G401 (cell line): ENCODE measurements at places on chromosomes 7 and 10. TPM values are rescaled to one million over a fixed set of nuclear protein-coding genes. Genes with fewer than 3 reads are reported as not detected.

DNA sequence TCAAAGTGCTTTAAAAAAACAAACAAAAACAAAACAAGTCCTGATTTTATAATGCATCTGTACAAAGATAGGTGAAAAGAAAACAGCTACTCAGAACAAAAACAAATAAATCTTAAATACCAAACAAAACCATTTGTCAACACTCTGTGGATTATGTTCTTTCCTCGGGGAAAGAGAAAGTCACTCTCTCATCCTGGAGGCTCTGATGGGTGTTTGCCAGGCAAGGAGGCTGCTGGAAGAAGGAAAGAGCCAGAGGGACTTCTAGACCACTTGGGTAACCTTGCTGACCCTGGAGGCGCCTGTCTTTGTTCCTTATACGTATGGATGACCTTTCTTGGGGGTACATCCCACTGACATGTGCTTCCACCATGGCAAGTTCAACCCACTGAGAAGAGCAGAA is 92.8 kb downstream of the ZRANB1 start:
- no peak for DNase-seq

DNA sequence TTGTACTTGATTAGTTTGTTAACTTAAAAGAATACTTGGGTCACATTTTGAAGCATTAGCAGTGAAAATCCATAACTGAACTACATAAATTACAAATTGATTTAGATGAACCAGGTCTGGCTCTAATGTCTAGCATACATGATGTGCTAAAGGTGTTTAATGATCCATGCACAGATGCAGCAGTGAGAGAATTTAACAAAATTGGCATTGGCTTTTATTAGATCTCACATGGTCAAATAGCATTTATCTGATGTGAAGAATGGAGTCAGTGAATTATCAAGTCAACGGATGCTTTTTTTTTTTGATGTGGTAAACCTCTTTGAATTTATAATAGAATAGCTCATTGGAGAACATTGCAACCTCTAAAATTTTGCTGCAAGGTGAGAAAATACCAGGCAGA is 293.0 kb upstream of the POT1 start:
- no peak for DNase-seq

DNA sequence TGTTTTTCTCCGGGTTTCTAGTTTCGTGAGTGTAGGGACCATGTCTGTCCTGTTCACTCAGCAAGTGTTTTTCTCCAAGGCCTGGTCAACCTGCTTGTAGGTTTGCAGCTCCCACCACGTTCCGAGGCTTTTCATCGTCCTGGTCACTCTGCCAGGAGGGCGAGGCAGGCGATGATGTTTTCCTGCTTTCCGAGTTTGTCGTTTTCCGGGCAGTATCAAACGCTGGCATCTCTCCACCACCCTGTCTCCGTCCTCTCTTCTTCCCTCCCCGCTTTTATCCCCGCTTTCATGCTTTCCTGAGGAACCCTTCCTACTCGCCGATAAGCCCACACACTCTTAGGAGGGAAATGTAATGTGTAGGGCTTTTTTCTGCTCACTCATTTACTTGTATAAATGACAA is 11.2 kb downstream of the IQCE start:
- no peak for DNase-seq

- no peak for DNase-seq
These were observed 2.2 kb downstream of the CDC123 start for GRCh38 chr10:12198156-12198555.

DNA sequence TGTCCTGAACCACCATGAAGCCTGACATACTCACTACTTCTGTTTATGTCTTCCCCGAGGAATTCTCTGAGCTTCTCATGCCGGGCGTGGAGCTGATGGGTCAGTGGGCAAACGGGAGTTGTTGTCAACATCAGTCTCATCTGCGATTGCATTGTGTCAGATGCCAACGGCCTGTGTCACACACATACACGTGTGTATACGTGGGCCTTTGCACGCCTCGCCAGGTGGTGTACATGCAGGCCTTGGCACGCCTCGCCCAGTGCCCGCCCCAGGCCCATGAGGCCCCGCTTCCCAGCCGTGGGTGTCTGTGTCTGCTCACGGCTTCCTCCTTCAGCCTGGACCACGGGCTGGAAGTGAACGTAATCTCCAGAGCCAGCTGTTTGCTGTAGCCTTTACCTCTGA is 7.5 kb upstream of the CSGALNACT2 start:
- no peak for DNase-seq

GRCh38 chr7:44977959-44978335 is 868 bp downstream of the MYO1G start:
- DNase-seq = no peak

GRCh38 chr10:26157734-26158133 is 58.8 kb upstream of the GAD2 start:
- no peak for DNase-seq

DNA sequence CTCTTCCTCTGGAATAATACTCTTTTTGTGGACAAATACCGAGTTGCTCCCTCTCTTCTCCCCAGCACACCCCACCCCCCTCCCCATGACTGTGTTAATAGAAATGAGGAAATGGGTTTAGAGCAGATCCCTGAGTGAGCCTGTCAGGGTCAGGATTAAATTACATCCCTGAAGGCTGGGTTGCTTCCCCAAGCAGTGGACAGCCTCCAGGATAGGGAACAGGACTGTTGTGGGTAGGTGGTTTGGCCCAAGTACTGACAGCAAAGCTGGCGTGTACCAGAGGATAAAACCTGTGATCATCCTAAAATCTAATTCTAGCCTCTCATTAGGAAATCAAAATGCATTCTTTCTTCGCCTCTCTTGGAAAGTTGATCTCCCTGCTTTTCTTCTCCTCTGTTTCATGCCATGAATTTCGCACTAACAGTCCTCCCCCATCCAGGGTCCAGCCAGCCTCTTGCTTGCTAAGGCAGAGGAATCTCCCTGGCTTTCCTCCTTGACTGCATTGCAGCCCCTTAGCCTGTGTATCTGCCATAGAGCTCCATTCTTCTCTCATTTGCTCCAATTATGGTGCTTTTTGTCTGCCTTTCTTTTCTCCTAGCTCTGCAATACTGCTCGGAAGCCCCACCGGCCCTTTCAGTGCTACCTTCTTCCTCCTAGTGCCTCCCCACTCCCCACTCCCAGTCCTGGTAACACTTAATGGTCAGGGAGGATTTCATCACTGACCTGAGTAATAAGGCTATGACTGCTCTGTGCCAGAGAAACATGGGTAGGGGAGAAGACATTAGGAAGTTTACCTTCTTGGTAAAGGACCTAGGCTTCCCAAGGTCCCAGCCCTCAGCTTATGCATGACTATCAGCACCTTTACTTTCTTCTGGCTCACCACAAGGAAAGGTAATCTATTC is 8.4 kb downstream of the LRRC4 start:
- DNase-seq = no peak

GRCh38 chr7:139075871-139076686 is 33.4 kb downstream of the ZC3HAV1 start:
- no peak for DNase-seq

GRCh38 chr7:84914598-84914997 is 272.3 kb downstream of the SEMA3D start:
- no peak for DNase-seq

- DNase-seq = peak; percentile 23
These were observed 179.2 kb upstream of the MBL2 start for GRCh38 chr10:52951824-52952223.

DNA sequence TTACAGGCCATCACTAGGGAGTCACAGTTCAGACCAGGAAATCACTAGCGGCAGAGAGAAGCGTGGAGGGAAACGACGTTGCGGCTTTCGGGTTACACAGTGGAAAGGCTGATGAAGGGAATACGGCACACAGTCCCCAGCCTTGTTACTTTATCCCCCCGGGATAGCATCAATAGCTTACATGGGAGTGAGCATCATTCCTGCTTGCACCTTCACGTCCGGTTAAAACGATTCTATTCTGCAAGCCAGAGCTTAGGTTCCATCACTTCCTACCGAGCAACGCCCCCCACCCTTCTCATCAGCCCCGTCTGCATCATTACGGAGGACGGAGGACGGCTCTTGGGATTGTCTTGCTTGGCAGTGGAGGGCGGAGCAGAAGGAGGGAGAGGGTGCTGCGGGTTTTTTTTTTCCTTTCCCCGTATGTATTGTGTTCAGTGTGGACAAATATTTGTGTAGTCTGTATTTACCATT is 124.9 kb downstream of the CLEC2L start:
- no peak for DNase-seq

GRCh38 chr7:41045556-41046123 is 657.2 kb downstream of the INHBA start:
- no peak for DNase-seq

GRCh38 chr10:71812016-71812912 is 38.8 kb downstream of the PSAP start:
- no peak for DNase-seq

- no peak for DNase-seq
These were observed at the start of gene ACTA2 for GRCh38 chr10:88952647-88953111. ACTA2 (minus strand) TSS chr10:88952773; CDS start chr10:88948930, 3,843 bp downstream.

GRCh38 chr10:3782146-3782450 is 2.9 kb downstream of the KLF6 start:
- peak; percentile 58 for DNase-seq

DNA sequence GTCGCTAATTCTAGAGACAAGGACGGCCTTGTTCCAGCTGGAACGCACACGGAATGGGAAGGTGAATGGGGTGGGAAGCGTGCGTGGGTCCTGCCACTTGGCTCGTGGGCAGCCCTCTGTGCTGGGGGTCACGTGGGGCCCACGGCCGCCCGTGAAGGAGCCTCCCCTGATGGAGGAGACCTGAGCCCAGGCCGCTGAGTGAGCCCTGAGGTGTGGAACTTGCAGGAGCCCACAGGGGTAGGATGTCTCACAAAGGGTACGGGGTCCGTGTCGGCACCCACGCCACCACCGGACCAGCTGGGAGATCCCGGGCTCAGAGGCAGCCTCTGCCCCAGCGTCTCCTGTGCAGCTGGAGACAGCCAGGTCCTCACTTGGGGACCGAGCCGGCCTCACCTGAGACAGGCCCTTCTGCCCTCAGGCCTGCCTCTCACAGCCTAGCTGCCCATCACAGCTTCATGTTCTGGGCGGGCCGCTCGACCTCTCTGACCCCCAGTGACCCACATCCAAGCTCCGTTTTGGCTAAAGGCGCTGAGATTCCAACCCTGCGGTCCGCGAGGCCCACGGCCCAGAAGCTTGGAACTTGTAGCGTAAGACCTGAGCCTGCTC is 84.8 kb downstream of the FOXL3 start:
- DNase-seq = no peak

GRCh38 chr7:31105256-31105950 is 53.3 kb downstream of the ADCYAP1R1 start:
- no peak for DNase-seq

The SAMD9L gene
- total RNA-seq = not detected in 2 replicates

The BBIP1 gene
- total RNA-seq = 18.7 and 20.5 TPM in 2 replicates

The WDFY4 gene
- not detected in 2 replicates for total RNA-seq

The COBL gene
- total RNA-seq = not detected in 2 replicates
